ENCODE measurements at places on chromosomes 4 and X.

DNA sequence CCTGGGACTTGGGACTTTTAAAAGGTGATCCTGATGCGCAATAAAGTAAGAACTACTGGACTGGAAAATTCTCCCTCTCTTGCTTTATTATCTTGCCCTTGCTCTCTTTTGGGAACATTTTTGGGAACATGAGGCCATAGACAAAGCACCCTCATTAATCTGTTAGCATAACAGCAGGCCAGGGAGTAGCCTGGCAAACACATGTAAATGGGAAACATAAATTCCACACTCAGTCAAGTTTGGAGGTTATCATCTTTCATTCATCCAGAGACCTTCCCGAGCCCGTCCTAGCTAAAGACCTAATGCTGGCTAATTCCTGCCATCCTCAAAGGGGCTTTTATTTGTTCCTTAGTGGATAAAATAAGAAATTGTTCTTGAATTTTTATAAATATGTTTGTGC, 162.8 kb upstream of the ARX start:
- DNase-seq: no peak

DNA sequence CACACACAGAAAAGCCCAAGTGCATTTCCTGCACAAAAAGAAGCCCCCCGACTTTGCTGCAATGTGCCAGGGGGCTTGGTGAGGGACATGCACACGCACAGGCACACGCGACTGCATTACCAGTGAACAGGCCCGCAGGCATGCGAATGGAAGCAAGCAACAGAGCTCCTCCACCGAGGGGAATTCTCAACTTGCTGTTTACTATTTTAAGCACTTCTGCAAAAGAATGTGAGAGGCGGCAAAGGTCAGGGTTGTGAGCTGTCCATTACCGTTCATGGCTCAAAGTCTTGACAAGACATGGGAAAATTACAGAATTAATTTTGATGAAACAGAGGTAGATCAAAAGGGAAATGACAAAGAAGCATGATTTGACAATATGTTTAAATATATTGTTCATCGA, 342.5 kb upstream of the NOCT start:
- DNase-seq: no peak

GRCh38 chrX:19063030-19063429, 59.2 kb downstream of the ADGRG2 start:
- DNase-seq: no peak

DNA sequence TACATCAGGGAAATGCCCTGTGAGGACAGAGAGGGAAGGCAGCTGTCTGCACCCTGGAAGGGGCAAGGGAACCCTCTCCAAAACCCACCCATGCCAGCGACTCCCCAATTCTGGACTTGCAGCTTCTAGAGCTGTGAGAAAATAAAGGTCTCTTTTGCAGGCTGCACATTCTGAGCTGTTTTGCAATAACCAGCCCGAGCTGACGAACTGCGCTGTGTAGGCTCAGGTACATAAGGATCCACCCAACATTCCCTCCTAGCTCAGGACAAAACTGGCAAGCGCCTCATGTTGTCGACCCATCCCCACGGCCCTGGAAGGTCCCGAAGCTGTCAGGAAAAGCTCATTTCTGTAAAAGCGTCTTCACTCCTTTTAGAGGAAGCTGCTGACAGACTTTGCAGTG, 271.8 kb downstream of the CRLF2 start:
- DNase-seq: no peak

DNA sequence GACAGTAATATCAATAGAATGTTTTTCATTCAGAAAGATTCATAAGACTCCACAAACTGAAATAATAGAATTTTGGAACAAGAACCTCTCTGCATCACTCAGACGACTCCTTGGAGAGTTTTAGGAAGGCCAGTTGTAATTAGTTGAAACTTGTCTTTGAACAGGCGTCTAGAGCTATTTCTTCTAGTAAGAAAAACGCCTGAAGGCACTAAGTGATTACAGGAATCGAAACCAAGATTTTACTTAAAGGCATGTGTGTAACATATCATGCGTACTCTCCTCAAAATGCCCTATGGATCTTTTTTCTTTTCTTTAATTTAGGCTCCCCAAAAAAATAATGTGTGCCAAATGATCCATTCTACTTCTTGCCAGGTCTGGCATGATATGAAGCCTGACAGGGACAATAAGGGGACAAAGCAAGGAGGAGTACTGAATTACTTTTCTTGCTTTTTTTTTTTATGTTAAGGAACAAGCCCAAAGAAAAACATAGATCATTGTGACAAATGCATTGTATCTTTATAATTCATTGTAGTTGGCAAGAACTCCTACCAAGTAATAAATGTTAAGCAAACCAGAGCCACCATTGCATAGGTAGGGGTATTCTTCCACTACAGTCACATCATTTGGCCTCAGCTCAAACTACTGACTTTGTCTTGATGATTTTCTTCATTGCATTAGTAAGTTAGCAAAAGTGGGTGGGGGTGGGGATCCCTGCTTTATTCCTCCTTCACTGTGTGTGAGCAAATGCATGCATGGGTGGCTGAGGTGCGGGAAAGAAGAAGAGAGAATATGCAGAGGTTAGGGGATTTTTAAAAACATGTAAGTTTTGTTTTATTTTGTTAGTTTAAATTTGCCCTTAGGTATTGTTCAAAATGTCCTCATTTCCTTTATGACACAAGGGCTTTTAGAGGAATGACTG, 79.9 kb upstream of the ATOH1 start:
- no peak for DNase-seq

DNA sequence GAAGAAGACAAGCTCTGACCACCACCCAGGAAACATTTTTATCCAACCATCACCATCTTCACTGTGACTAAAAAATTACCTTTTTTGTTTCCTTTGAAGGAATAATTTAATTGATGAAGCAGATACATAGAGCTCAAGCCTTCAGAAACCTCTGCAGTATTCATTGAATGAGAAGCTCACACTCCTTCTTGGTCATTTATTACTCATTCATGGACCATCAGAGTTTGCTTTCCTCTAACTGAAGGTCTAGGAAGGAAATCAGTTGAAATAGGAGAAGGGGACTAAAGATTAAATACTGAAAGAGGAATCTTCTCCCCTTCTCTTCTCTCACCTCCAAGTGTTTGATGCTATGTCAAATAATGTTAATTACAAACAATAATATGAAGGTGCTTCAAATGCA, 290.6 kb upstream of the KLF3 start:
- no peak for DNase-seq

DNA sequence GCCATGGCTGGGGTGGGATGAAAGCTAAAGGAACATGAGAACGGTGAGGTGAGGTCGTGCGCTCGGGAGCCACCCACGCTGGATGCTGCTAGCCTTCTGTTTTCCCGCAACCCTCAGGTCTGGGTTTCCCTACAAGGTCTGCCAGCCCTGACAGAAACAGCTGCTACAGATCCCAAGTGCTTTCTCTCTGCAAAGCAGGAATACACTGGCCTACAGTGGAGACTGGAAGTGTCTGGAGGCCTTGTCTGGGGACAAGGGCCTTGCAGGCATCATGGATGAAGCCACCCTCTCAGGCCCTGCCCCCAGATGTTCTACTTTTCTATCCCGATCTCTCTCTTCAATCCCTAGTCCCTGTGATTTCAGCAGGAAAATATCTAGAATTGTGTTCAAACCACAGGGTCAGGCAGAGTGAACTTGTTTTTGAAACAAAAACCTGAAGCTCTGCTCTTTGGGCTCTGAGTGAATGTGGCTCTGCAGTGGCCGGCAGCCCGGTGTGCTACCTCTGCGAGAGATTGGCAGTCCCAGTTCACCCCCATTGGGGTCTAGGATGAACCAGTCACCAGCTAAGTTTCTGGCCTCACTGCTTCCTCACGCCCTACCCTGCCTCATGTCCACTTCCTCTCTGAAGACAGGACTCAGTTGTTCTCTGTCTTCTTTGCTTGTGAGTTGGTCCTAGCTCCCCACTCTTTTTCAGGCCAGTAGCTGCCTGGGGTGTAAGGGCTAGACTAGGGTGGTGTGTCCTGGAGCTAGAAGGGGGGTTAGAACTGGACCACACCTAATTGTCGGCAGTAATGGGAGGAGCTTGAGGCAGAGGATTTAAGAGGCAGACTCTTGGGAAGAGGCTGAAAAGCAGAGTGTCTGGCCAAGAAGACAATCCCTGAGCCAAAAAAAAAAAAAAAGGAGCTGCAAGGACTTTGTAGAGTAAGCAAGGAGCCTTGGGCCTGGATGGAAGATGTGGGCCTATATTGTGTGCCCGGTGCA, 89.6 kb downstream of the RTL5 start:
- DNase-seq: no peak

GRCh38 chr4:92234393-92235176, 69.2 kb upstream of the GRID2 start:
- no peak for DNase-seq

DNA sequence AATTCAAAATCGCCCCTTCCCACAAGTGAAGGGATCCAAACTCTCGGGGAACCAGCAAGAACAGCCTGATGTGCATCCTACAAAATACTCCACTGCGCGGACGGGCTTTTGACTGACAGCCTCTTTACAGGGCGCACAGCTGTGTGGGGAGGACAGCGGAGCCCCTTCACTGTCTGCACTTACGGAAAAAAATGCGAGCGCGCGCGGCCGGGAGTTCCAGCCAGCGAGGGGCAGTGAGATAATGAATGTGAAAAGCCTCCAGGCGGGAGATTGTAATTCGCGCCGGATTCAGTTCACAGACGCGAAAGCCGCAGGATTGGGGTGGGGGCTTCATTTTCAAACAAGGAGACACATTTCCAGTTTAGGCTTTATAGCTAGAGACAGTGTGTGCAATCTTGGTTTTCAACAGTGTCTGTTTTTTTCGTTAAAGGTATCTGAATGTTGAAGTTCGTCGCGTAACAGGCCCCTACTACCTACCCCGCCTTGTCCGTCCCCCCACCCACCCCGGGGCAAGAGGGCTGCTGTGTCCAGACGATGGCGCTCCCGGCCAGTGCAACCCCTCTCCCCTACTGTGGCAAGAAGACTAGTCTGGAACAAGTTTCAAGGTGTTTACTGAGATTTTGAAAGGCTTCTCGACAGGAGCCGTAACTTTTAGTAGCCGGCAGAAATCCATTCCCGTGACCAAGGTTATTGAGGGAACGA, 1.7 kb upstream of the GPR50 start:
- no peak for DNase-seq

DNA sequence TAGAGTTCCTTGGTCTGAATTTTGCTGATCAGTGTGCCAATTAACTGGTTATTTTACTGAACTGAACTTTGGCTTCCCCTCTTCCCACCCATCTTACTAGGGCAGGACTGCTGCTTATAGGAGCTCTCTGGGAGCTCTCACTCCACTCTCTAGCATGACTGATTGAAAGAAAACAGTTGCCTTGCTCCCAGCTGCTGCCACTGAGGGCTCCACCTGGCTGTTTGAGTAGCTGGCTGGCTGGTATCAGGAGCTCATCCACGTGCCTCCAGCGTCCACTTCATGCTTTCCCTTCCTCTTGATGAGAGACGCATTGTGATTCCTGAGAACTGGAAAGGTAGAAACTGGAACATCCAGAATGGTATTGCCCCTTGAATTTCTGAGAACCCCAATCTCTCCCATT, 73.0 kb upstream of the KLHL13 start:
- DNase-seq: no peak

DNA sequence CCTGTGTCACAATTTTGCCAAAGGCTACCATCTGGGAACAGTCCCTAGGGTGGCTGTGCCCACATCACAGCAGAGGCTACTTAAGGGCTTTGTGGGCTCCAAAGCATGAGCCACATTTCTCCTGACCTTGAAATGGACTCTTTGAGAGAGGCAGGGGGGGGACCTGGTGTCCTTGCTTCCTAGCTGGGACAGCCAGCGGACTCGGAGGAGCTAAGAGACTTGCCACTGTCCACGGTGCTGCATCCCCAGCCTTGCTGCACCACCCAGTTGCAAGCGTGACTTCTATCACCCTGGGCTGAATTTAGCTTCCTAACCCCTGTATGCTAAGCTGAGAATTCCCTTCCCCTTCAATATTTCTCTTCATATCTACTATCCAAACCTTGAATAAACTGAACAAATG, 99.0 kb downstream of the PHKA2 start:
- DNase-seq: no peak

DNA sequence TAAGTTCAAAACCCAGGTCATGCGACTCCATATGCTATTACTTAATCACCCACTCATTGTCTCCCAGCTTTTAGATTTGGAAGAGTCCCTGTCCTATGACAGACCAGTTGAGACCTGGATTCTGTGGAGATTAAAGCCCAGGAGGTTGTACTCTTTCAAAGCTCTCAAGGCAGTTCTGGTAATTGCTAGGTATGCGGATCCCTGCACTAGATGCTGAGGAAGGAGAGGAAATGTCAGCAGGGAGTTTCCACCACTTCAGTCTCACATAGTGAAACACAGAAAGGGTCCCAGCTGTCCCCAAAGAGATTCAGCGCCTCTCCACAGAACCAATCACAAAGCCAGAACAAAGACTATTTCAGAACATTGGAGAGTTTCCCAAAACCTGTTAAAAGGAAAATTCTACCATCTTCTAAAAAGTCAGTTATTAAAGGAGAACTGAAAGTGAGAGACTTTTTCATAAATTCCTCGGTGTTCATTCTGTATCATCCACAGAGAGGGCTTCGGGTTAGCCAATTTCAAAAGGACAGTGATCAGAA, 53.4 kb downstream of the IRF2 start:
- DNase-seq: no peak

GRCh38 chrX:106710771-106711170, 15.7 kb upstream of the RNF128 start:
- DNase-seq: no peak

- no peak for DNase-seq
These were observed 12.7 kb upstream of the GTPBP6 start for GRCh38 chrX:331151-331824.

DNA sequence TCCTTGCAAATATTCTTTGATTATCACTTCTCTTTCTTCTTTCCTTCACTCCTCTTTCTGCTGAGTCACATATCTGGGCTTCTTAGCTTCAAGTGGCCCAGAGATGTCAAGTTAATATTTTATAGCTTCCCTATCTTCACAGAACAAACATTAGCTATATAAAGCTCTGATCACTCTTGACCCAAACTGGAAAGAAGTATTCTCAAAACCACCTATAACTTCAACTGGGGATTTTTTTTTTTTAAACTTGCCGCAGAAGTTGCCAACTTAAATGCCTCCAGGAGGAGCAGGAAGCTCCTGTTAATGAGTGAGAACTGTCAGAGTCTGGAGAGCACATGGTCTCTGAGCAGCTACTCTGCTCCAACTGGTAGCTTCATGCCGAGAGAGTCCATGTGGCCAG, 233.3 kb upstream of the EDNRA start:
- DNase-seq: no peak

DNA sequence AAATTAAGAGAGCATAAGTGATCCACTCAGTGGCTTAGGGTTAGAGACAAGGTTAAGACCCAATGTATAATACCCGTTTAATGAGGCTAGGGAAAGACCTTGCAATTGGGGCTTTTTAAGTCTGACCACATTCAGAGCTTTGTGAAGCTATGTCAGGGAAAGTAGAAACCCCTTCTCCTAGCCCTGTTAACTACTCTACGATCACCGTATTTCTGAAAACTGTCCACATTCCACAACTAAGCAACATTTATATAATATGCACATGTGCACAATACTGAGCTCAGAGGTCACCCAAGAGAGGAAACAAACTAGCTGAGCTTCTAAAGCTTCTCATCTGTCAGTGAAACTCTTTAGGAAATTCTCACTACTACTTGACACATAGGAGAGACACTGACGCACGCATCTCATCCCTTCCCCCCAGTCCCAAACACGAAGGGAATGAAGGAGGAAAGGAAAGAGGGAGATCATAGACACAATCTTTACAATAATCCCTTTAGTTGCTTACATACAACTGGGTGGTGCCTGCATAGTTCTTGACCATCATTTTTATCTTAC, 56.2 kb downstream of the METTL14 start:
- no peak for DNase-seq
